ENCODE measurements at places on chromosomes 16 and 17.
A peak's percentile ranks its signal among the peaks of the same experiment; 100 is the strongest.

DNA sequence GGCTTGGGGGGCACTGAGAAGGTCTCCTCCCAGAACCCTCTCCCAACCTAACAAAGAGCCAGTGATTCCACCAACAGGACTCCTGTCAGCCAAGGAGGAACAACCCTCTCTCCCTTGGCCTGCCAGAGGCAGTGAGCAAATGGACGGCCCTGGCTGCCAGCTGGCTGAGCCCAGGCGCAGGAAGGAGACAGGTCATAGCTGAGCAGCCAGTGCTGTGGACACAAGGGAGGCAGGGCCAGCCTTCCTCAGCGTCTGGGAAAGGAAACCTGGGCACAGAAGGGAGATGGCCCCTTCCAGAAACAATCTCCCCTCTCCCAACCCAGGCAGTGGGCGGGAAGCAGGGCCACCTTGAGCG is 2.1 kb downstream of the MPO start:
- DNase-seq: no peak

DNA sequence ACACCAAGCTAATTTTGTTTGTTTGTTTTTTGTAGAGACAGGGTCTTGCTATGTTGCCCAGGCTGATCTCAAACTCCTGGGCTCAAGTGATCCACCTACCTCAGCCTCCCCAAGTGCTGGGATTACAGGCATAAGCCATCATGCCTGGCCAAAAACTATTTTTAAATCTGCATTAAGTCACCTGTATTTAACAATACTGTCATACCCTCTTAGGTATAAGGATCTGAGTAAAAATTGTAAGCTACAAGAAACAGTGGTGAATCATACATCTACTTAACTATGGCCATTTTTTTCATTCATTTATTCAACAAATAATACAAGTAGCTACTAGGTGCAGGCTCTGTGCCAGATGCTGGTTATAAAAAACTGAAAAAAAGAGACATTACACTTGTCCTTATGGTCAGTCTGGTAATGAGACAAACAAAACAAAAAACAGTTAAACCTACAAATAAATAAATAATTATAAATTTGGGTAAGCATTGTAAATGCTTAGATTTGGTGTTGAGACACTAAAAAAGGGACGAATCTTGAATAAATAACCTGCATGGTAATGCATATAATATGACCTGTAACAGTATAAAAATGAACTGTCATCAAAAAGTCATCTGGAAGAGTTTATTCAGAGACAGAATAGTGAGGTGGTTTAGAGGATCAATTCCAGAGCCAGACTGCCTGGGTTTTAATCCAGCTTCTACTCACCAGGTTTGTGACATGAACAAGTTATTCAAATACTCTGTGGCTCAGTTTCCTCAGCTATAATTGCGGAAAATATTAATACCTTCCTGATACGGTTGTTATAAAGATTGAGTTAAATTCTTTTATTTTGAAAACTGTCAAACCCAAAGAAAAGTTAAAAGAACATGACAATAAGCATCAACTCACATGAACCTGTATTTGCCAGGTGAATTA is 26.8 kb downstream of the BRIP1 start:
- DNase-seq: no peak

DNA sequence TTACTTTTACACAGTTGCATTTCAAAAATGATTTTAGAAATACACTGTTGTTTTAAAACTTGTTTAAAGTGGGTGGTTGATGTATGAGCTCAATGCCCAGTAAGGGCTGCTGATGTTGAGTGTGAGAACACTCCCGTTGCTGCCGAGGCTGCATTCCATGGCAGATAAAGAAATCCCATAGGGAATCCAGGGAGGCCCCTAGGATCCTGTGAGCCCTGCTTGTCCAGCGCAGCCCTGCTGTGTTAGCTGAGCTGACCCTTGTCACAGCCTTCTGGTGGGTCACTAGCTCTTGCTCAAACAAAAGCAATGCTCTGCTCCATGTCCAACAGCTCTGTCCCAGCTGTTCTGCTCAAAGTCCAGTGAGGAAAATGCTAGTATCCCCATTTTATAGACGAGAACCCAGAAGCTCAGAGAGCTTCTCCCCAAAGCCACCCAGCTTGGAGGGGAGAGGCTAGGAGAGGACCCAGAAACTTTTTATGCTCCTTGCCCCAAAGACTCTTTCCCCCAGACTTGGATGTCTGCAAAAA is 18.6 kb upstream of the COL1A1 start:
- DNase-seq: no peak

- DNase-seq: no peak
Measured at GRCh38 chr16:49712542-49712941, 143.4 kb downstream of the ZNF423 start.

DNA sequence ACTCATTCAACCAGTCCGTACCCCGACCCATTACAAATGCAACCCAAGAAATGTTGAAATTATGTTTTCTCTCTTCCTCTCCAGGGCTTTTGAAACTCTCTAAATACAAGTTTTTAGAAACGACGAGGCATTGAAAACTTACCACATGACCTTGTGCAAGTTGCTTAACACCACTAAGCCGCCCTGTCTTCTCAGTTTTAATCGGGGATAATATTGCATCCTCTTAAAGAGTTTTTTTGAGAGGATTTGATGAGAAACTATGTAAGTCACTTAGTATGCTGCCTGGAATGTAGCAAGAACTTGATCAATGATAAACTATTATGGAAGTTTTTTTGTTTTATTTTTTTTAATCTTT is 149.0 kb upstream of the FAM20A start:
- no peak for DNase-seq

GRCh38 chr17:39751637-39752036 is 13.9 kb downstream of the GRB7 start:
- no peak for DNase-seq

GRCh38 chr17:38868817-38869525 is 887 bp upstream of the LASP1 start:
- DNase-seq: peak; percentile 71

DNA sequence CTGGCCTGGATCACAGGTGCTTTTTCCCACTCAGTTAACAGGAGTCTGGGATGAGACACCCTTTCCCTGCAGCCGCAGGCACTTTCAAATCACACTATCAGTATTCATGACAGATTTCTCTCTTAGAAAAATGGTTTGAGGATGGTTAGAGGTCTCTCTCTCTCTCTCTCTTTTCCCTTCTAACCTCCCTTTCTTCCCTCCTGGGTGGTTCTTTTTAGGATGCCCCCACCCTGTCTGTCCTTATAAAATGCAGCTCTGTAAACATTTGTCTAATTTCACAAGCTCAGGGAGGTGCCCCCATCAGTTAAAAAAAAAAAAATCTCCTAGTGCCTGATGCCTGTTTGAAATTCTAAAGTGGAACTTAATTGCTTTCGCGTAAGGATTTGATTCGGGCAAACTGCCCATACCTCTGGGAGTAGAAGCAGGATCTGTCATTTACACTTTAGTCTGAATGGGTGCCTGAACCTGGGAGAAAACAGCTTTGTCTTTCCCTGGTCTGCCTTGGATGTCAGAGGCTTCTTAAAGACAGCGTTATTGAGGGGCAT is 158.8 kb downstream of the CCDC182 start:
- no peak for DNase-seq

DNA sequence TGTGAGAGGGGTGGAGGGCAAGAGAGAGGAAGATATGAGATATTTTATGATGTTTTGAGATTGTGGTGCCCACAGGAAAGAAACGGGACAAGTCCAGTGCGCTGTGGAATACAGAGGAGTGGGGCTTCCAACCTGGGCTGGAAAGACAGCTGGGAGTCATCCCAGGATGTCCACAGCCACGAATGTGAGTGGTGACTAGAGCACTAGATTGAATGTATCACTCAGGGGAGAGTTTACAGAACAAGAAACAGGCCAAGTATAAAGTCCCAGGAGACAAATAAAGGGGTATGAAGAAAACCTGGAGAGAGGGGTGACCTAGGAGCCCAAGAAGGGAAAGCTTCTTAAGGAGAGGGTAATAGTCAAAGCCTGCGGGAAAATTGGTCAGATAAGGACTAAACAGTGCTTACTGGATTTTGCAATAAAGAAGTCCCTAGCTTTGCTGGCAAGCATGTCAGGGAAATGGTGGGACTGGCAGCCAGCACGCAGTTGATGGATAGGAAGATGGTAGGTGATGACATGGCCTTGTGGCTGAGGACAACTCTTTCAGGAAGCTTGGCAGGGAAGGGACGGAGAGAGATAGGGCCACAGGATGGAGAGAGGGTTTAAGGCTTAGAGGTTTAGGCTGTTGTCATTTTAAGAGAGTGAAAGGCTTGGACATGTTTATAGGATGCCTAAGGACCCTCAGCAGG is 114.5 kb downstream of the AXIN2 start:
- no peak for DNase-seq

DNA sequence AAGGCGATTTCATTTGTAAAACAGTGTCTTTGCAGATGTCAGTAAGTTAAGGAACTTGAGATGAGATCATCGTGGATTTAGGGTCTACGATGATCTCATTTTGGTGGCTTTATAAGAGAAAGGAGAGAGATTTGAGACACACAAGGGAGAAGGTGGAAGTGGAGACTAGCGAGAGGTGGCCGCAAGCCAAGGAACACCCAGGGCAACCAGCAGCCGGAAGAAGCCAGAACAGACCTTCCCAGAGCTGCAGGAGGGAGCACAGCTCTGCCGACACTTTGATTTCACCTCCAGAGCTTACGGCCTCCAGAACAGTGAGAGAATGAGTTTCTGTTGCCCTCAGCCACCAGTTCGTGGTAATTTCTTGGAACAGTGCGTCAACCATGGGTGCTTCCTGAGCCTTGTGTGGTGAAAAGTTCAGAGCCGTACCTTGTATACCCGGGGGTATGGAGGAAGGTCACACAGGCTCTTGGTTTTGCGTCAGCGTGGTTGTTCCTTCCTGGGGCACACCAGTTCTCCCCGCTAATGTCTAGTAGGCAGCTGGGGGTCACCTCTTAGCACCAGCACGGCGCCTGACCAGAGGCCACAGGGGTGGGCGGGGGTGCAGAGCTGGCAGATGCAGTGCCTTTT is 12.9 kb upstream of the SEC14L1 start:
- DNase-seq: peak; percentile 58

DNA sequence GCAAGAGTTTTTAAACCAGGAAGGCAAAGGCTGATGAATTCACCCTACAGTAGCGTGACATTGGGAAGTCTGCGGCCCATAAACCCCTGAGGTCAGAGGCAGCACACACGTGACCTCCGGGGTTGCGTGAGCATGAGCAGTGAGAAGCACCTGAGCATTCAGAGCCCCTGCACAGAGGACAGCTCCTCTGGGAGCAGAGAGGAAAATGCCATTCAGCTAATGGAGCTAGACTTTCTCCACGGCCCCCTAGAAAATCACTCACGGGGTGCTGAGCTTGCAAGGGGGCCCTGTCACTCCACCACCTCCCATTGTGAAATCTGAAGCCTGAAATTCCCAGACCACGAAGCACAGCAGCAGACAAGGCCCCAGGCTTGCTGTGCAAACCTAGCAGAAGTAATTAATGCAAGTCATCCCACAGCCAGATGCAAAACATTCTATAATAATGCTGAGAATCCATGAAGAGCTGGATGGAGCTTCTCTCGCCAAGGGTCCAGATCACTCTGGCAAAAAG is 114.9 kb upstream of the RCVRN start:
- DNase-seq: no peak

- no peak for DNase-seq
Measured at GRCh38 chr17:21213638-21214014, 335 bp downstream of the TMEM11 start.

- no peak for DNase-seq
Measured at GRCh38 chr17:71824671-71825070, 296.1 kb upstream of the SOX9 start.

GRCh38 chr16:6381896-6382295 is 950.7 kb upstream of the RBFOX1 start:
- no peak for DNase-seq

- no peak for DNase-seq
Measured at GRCh38 chr16:85270374-85270773, 158.1 kb upstream of the CIBAR2 start.

DNA sequence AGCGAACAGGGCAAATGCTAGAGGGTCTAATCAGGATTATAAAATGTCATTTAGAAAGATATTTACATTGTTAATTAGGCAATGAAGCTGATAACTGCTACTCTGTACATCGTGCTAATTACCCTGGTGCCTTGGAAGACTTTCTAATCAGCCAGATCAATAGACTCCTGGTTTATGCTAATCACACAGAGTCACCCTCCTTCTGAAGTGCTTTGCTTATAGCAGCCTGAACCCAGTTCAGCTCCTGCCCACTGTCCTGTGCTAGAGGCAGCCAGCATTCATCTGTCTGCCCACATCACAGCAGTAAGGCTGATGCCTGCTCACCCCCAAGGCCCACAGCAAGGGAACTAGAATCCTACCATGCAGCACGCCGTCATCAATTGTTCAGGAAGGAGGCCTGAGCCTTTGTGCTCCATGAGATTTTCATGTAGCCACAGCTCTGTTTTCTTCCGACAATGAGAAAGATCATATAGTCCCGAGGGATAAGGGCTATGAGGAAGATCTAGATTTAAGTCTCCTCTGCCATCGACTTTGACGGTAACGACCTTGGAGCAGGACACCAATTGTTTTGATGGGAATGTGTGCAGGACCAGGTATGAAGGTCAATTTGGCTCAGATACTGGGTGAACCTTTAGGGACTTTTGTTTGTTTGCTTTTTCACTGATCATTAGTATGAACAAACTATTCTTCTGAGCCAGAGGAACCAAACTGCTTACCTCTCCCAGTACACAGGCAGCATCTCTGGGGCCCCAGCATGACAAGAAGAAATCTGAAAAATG is 12.5 kb upstream of the LYRM9 start:
- no peak for DNase-seq

DNA sequence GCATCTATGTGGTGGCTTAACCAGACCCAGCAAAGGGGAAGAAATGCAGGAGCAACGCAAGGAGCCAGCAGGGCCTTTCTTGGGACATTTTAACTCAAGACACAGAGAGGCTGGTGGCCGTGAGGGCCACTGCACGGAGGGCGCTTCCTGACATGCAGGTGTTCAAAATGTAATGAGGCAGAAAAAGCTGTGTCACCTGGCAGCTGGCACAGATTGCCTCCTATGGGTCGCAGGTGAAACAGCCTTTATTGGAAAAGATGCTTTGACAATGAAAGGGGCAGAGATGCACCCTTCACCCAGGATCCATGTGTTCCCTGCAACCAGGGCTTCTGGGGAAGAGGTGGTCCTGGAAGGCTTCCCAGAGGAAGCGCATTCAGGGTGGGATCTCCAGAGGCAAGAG is 219.3 kb downstream of the XYLT1 start:
- DNase-seq: no peak

DNA sequence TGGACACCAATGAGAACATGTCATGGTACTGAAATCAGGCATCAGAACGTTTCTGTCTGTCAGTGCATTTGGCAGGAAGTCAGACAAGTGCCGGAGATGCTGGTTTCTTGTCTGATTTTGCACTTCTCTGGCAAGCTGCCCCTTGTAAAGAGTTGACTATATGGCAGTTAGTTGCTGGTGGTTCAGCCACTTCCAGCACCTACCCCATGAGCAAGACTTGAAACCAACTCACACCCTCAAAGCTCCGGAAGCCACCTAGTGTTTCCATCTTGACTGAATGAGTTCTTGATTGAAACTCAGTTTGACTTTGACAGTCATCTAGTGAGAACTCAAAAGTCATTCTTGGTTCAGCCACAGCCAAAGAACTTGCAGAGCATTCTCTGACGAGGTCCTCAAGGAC is 225.1 kb downstream of the SPECC1 start:
- no peak for DNase-seq

- no peak for DNase-seq
Measured at GRCh38 chr16:28977703-28978662, 3.4 kb downstream of the SPNS1 start.

All from activated CD4-positive, CD25-positive, alpha-beta regulatory T cell (primary cell).